ENCODE measurements at places on chromosomes 2 and 18. TPM values are rescaled to one million over a fixed set of nuclear protein-coding genes. Genes with fewer than 3 reads are reported as not detected.
A peak's percentile ranks its signal among the peaks of the same experiment; 100 is the strongest.

- no peak for DNase-seq
- H3K27ac ChIP-seq = no peak overlapping the region
- H3K4me1 ChIP-seq = no peaks in the 10 kb centered on the region
Measured at GRCh38 chr18:58223717-58224424, 179.8 kb downstream of the NEDD4L start.

- no peaks in the 10 kb centered on the region for H3K36me3 ChIP-seq
- no peak for DNase-seq
- no peaks in the 10 kb centered on the region for H3K27me3 ChIP-seq
- H3K4me1 ChIP-seq = no peaks in the 10 kb centered on the region
Measured at GRCh38 chr18:68219274-68219673, 495.6 kb downstream of the TMX3 start.

The DSG2 gene
- not detected for total RNA-seq

The SULT1C4 gene
- total RNA-seq = not detected

- H3K27ac ChIP-seq = no peak overlapping the region
- no peak for DNase-seq
- peaks cover 3% of the 10 kb centered on the region for H3K27me3 ChIP-seq
- no peaks in the 10 kb centered on the region for H3K36me3 ChIP-seq
- no peak overlapping the region for H3K4me3 ChIP-seq
Measured at GRCh38 chr2:88959480-88960204, 268.2 kb downstream of the RPIA start.

The LYPD6 gene
- not detected for total RNA-seq

The FSIP2 gene
- 0.95 TPM for total RNA-seq

The SERPINB10 gene
- 0.43 TPM for total RNA-seq

DNA sequence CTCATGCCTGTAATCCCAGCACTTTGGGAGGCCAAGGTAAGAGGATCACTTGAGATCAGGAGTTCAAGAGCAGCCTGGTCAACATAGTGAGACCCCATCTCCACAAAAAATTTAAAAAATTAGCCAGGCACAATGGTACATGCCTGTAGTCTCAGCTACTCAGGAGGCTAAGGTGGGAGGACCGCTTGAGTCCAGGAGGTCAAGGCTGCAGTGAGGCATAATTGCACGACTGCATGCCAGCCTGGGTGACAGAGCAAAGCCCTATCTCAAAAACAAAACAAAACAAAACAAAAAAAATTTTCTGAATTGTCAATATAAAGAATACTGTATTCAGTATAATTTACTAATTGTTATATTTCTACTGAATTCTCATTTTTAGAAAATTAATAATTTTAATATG is 20.9 kb upstream of the NEDD4L start:
- no peak overlapping the region for H3K27ac ChIP-seq
- no peaks in the 10 kb centered on the region for H3K36me3 ChIP-seq
- DNase-seq = no peak
- no peaks in the 10 kb centered on the region for H3K4me1 ChIP-seq

DNA sequence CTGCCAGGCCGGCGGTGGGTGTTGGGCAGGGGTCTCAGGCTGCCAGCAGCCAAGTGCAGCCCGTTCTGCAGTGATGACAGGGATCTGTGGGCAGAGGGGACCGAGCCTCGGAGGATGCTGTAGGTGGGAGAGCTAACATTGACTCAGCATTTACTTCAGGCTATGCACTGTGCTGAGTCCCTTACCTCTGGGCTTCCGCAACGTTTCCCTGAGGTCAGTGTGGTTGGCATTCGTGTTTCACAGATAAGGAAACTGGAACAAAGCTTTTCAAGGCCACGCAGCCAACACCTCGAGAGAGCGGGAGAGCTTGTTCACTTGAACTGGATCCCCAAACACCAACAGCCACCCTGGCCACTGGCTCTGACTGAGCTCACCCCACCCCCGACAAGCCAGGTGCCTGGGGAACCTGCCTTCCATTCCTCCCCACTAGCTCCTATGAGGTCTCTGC is 839 bp upstream of the GPR148 start:
- DNase-seq = no peak
- no peaks in the 10 kb centered on the region for H3K36me3 ChIP-seq
- H3K4me3 ChIP-seq = peak overlapping the region; percentile 5
- H3K27me3 ChIP-seq = no peaks in the 10 kb centered on the region

The STK36 gene
- 20.0 TPM for total RNA-seq

The FAM161A gene
- 1.1 TPM for total RNA-seq

Data from natural killer cell (primary cell).